NCI-H774 (cell line): ENCODE measurements at places on chromosomes 11 and 22.

DNA sequence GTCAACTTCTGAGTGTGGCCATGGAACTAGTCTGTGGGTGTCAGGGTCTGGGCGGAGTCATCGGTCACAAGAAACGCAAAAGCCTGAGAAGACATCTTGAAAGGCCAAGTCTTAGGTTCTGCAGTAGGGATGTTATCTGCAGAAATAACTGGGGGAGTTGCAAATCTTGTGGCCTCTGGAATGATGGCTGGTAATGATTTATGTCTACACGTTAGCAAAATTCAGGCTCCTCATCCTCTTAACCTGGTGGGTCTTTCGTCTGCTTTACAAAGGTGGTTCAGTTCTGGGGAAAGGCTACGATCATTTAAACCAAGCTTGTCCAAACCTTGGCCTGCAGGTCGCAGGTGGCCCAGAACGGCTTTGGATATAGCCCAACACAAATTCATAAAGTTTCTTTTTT lies 7.4 kb upstream of the CYB5R3 start:
- DNase-seq = no peak

DNA sequence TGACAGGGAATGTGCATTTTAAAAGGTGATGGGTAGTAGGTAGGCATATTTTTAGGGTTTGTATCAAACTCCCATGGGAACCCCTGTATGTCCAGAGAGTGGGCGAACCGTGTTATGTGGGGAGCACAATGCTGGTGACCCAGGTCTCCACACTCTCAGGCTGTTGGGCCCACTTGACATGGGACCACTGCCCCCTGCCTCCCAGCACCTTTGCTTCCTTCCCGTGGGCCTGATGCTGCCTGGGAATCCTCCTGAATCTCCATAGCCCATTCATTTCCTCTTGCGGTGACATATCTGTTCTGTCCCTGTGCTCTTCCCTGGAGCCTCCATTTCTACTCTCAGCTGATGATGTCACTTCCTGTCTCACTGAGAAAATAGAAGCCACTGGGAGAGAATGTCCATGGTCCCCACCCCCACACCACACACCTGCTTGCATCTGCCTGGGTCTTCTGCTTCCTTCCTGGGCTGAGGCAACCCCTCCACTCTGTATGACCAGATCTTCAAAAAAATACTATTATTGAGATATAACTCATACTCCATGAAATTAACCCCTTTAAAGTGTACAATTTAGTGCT lies 55.8 kb upstream of the THY1 start:
- DNase-seq = no peak

DNA sequence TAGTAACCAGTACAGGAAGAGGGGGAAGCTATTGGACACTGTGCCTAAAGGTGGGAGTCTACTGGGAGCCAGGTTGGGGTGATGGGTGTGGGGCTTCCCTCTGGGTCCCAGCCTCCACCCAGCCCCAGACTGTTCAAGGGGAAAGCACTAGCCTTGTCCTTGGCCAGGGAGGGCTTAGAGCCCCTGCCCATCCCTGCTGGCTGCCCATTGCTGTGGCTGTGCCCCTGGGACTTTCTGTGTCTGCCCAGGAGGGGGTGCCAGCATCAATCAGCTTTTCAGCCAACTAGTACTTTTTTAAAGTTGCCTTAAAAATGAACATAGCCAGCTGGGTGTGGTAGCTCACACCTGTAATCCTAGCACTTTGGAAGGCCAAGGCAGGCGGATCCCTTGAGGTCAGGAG lies 19.9 kb downstream of the INCENP start:
- no peak for DNase-seq

DNA sequence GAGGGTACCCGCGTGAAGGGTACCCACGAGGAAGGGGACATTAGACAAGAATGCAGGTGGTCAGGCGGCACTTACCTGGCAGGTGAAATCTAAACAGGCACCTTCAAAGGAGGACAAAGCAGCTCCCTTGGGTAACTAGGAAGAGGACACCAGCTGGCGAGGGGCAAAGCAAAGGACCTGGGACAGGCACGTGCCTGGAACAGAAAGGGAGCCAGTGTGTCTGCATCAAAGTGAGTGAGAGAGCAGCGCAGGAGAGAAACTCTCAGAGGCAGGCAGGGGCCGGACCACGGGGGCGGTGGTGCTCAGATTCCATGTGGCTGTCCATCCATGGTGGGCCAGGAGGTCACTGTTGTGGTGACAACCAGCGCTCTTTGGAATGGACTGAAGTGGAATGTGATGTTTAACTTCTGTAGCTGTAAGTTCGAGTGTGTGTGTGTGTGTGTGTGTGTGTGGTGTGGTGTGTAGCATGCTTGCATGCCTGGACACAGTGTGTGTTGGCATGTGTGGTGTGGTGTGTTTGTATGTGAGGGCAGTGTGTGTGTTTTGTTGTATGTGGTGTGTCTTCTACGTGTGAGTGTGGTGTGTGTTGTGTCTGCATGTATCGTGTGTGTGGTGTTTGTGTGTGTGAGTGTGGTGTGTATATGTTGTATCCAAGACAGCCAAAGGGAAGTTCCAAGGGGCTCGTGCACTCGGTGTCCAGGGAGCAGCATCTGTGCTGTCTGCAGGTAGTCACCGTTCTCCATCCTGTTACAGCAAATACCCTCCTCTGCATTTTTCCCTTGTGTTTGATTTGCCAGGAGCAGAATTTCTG lies 86.4 kb downstream of the CDKN1C start:
- DNase-seq = no peak

GRCh38 chr11:692824-693414 lies 2.1 kb downstream of the DEAF1 start:
- no peak for DNase-seq

- no peak for DNase-seq
Measured at GRCh38 chr11:11237070-11237832, 115.8 kb downstream of the CSNK2A3 start.

DNA sequence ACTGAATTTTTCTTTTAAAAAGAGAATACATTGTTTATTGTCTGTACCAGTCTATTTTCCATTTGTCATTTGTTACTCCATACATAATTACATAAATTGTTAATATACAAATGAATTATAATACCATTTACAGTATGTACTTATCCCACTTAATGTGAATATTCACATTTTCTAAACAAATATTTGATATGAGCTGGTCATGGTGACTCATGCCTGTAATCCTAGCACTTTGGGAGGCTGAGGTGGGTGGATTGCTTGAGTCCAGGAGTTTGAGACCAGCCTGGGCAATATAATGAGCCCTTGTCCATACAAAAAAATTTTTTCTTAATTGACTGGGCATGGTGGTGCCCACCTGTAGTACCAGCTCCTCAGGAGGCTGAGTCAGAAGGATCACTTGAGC lies 6.8 kb downstream of the SC5D start:
- no peak for DNase-seq

GRCh38 chr11:45665206-45665932 lies at the start of gene CHST1:
TSS of gene CHST1 (minus strand) at chr11:45665622. CDS start at chr11:45650923, 14,699 bp downstream.
- DNase-seq = peak; percentile 49

DNA sequence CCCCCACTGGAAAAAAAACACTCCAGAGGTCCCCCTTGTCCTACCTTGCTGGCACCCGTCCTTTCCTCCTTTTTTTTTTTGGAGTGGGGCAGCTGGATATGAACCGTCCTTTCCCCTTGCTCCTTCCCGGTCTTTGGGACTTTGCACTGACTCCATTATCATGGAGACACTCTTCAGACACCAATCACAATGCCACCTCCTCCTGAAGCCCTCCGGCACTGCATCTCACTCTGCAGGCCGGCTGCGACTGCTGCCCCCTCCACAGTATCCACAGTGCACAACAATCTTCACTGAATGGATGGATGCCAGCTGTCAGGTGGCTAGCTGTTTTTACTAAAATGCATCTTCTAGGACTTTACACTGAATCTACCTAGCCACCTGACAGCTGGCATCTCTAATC lies 12.7 kb upstream of the RGL4 start:
- DNase-seq = no peak

DNA sequence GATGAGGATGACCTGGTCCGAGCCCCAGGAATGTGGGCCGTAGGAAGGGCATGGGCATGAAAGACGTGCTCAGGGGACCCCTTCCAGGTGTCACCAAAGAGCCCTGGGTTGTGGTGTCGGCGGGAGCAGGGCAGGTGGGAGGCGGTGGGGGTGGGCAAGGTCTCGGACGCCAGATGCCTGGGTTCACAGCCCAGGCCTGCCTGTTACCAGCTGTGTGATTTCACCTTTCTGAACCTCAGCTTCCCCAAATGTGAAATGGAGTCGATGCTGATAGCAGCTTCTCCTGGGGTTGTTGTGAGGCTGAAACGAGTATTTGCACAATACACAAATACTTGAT lies 42.9 kb upstream of the MYEOV start:
- DNase-seq = no peak

DNA sequence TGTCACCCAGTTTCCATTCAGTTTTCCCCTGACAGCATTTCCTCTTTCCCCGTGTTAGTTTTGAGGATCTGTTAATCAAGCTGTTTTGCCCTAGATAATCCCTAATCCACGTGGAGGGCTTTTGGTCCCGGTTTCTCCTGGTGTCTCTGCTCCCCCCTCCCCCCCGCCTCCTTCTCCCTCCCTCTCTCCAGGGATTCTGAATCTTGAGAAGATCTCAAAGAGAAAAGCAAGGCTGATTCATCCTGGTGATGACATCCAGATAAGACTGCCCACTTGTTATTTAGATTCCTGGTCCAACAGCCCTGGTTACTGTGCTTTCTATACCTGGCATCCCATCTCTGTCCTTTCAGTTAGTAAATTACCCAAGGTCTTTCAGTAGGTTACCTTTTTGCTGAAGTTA lies 59.4 kb downstream of the KCNA4 start:
- no peak for DNase-seq
